ENCODE measurements at places on chromosomes 6 and 20. TPM values are rescaled to one million over a fixed set of nuclear protein-coding genes. Genes with fewer than 3 reads are reported as not detected.

- no peak overlapping the region for H3K27ac ChIP-seq
- no peak overlapping the region for H3K4me3 ChIP-seq
- H3K4me1 ChIP-seq: no peaks in the 10 kb centered on the region
These were observed 24.7 kb downstream of the DACT2 start for GRCh38 chr6:168294901-168295300.

GRCh38 chr20:31712564-31713311 is 9.9 kb downstream of the BCL2L1 start:
- peak; percentile 89 for DNase-seq
- peaks cover 1% of the 10 kb centered on the region for H3K36me3 ChIP-seq
- no peaks in the 10 kb centered on the region for H3K27me3 ChIP-seq
- no peak overlapping the region for H3K4me3 ChIP-seq

DNA sequence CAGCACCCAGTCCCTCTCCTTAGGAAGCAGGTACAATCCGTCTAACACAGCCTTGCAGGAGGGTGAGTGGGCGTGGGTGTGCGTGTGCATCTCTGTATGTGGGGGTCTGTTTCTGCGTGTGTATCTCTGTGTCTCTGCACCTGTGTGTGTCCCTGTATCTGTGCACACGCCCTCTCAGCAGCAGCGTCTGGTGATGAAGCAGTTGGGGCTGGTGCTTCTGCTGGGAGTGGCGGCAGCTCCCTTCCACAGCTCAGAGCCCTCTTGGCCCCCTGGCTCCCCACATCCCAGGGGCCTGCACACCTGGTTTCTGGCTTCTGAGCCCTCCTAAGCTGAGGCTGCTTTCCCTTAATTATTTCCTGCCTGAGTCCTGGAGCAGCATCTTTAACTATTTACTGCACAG is 49.5 kb upstream of the CCDC167 start:
- H3K36me3 ChIP-seq: no peaks in the 10 kb centered on the region
- no peak overlapping the region for H3K27ac ChIP-seq
- H3K4me3 ChIP-seq: no peak overlapping the region
- no peak for DNase-seq
- H3K27me3 ChIP-seq: no peaks in the 10 kb centered on the region
- no peaks in the 10 kb centered on the region for H3K4me1 ChIP-seq

DNA sequence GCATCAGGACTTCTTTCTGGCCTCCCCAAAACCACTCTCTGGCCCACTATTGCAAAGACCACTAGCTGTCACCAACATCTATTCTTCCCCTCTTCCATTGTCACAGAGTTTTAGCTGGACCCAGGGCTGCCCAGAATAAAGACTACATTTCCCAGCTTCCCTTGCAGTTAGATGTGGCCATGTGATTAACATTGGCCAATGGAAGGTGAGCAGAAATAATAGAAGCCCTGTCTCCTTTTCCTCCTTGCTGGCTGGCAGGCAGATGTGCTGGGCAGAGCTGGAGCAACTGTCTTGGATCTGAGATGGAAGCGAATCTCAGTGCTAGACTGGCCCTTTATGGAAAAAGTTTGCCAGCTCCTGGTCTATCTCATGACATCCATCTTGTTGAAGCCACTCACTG is 97.0 kb downstream of the KCNB1 start:
- no peak for DNase-seq
- no peak overlapping the region for H3K27ac ChIP-seq
- no peaks in the 10 kb centered on the region for H3K4me1 ChIP-seq
- H3K36me3 ChIP-seq: no peaks in the 10 kb centered on the region
- no peaks in the 10 kb centered on the region for H3K27me3 ChIP-seq
- H3K4me3 ChIP-seq: no peak overlapping the region

- no peak for DNase-seq
- H3K4me3 ChIP-seq: no peak overlapping the region
- no peaks in the 10 kb centered on the region for H3K36me3 ChIP-seq
These were observed 332.7 kb downstream of the CENPW start for GRCh38 chr6:126672649-126673048.

DNA sequence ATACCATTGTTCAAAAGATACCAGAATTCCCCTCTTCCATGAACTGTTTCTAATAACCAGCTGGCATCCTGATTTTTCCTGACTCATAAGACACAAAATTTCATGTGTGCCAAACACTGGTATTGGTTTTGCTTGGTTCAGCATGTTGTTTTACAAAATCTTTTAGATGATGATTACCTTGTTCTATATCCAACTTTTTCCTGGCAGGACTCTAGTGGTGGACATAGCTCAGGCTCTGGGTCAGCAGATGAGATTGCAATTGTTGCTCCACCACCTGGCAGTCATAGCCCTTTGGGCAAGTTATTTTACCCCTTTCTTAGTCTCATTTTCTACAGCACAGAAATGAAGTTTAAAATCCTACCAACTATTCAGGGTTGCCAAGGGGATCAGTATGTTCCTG is 6.2 kb downstream of the TRIM38 start:
- H3K4me1 ChIP-seq: peaks cover 19% of the 10 kb centered on the region
- no peaks in the 10 kb centered on the region for H3K27me3 ChIP-seq
- DNase-seq: no peak
- no peak overlapping the region for H3K4me3 ChIP-seq

- DNase-seq: no peak
- no peaks in the 10 kb centered on the region for H3K36me3 ChIP-seq
- no peaks in the 10 kb centered on the region for H3K27me3 ChIP-seq
These were observed 124.6 kb downstream of the SYCP2 start for GRCh38 chr20:59808729-59809381.

DNA sequence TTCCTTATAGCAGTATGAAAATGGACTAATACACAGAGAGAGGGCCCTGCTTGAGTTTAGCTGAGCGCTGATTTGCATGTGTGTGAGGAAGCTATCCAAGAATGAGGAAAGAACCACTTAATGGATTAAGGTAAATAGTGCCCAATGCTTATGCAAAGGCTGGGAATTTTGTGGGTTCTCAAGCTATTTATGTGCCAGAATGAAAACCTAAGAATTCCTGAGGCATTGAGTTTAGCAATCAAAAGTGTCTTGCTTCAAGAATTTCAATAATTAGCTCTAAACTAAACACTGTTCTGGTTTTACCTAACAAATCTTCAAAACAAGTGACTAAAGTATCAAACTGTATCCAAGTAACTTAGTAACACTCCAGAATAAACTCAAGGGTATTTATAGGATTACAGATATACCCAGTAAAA is 7.0 kb upstream of the OR14J1 start:
- no peaks in the 10 kb centered on the region for H3K4me1 ChIP-seq
- H3K36me3 ChIP-seq: no peaks in the 10 kb centered on the region
- DNase-seq: no peak

- H3K27me3 ChIP-seq: no peaks in the 10 kb centered on the region
- H3K27ac ChIP-seq: no peak overlapping the region
- no peak for DNase-seq
- H3K4me3 ChIP-seq: no peak overlapping the region
- no peaks in the 10 kb centered on the region for H3K36me3 ChIP-seq
- H3K4me1 ChIP-seq: no peaks in the 10 kb centered on the region
These were observed 28.3 kb downstream of the MRS2 start for GRCh38 chr6:24431045-24431451.

DACT2 gene
- not detected for total RNA-seq

ERVFRD-1 gene
- total RNA-seq: 0.12 TPM

CCDC170 gene
- total RNA-seq: 1.4 TPM

SNAI1 gene
- total RNA-seq: 44.7 TPM

Data from aorta (tissue), 5 donors.